ENCODE measurements at places on chromosomes 1 and 21.

DNA sequence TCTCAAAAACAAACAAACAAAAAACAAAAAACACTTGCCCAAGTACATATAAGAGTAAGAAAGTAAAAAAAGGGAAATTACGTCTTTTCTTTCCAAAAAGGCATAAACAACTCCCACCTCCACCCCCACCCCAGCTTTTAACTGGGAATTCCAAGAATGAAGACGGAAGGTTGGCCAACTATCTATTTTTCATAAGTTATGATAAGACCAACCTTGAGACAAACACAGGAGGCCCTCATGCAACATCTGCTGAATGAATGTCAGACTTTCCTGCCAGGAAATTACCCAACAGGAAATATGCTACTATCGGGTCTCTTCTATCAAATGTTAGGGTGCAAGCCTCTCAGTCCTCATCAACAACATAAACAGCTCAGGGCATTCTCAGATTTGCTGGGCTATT lies 1.9 kb downstream of the BSDC1 start:
- no peak for DNase-seq

DNA sequence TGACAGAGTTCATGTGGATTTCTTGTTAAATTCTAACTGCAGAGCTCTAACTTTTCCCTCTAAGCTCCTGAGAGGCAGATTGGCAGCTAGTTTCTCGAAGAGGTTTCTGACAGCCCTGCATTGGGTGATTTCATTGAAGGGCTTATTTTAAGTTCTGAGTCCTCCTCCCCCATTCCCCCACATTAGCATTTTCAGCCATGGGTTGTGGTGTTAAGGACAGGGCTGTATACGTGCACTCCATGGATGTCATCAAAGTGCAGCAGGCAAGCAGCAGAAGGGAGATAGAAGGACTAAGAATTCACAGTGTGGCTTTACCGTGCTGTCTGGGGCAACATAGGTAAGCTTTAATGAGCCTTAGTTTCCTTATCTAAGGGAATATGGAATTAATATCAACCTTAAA lies 19.0 kb downstream of the CRYZ start:
- no peak for DNase-seq

- no peak for DNase-seq
Observed at GRCh38 chr1:72431810-72432209, 149.5 kb upstream of the NEGR1 start.

- DNase-seq: no peak
Observed at GRCh38 chr1:10680487-10680886, 116.0 kb downstream of the CASZ1 start.

DNA sequence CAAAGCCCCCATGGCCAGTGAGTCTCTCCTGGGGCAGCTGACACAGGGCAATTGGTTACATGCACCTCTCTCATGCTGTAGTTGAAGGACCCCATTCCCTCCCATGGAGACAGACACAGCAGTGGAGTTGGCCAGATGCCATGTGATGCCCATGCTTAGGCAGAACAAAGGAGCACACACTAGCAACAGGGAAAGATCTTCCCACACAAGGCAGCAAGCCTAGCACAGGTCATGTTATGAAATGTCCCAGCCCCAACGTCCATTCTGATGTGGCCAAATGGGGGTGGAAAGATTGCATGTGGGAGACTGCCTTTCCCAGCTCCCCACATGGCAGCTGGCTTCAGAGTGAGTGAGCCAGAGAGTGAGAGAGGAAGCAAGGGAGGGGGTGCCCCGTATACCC lies 34.5 kb downstream of the AADACL4 start:
- DNase-seq: no peak

DNA sequence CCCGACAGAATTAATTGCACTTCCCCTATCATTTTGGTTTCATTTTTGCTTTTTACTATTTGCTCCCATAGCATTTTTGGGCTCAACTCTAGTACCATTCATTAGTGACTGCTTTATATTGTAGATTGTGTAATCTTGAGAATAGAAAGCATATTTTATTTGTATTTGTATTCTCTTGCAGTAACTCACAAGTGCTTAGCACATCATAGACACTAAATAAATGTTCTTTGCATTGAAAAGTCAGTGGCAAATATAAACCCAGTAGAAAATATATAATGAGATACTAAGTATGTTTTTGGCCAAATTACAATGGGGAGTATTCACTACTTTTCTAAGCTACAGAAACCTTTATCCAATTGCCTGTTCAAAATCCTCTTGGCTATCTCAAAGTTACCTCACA lies 359.7 kb upstream of the CAMK1G start:
- no peak for DNase-seq

DNA sequence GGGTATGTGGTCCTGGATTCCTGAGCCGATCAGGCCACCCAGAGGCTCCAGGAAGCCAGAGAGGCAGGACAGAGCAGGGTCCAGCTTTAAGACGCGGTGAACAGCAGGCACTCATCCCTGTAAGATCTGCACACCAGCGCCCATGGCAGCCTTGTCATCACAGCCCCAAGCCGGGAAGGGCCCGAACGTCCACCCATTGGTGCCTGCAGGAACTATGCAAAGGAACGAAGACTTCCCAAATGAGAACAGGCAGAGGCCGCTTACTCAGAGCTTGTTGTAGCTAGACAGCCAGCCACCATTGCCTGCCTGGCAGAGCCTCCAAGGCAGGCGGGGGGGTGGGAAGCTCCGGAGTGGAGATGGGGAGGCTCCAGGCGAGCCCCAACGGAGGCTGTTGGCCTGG lies 12.1 kb upstream of the ARHGEF16 start:
- DNase-seq: no peak

DNA sequence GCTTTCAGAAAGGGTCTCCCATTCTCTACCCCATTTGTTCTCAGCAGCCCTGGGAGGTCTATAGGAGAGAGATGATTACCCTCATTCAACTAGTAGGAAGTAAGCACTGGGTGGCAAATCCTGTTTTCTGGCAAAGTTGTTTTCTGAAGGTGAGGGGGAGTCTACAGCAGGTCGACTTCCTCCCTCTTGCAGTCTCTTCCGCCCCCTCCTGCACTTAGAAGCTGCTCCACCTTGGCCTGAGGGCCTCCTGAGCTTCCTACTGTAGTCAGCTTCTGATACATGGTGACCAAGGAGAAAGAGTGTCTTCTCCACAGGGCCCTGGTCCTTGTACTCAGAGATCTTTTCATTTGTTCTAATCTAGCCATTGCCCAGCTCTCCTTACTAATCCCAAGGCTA lies 93.1 kb downstream of the RGL1 start:
- DNase-seq: no peak

GRCh38 chr1:207313131-207313530 lies 8.3 kb upstream of the CD55 start:
- DNase-seq: no peak

Measured in stimulated activated CD8-positive, alpha-beta memory T cell treated with anti-CD3 and anti-CD28 coated beads, Interleukin-7, amount 100 ng/mL, for 4 hours (primary cell).